ENCODE measurements at places on chromosomes 4 and X.
A peak's percentile ranks its signal among the peaks of the same experiment; 100 is the strongest.

DNA sequence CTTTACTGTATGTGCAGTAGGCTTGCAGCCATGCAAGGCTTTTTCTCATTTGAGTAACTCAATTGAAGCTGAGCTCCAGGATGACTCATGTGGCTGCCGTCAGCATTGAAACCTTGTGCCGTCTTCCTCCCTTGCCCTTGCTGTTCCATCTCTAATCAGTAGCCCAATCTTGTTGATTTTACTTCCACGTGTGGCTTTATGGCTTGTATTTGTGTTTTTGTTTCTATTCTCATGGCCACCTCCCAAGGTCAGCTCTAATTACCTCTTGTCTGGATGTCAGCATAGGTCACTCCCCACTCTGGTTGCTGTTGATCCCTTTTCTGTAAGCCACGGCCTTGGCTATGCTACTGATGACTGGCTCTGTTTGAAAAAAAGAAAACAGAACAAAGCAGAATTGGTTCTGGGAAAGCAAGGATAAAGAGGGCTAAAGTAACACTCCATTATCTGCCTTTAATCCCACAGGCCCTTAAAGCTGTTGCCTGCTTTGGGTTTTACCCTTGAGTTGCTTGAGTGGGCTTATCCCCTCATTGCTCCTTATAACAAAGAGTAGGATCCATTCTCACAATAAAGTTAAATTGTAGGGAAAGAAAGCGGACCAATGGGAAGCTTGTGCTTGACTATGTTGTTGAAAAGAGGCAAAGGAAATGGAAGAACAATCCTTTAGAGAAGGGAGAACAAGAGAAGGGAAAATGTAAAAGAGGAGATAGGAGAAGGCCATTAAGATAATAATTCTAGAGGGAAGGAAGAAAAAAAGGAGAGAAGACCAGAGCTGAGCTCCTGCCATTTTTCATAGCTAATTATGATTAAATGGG lies 173.9 kb upstream of the PGRMC2 start:
- no peak for DNase-seq

DNA sequence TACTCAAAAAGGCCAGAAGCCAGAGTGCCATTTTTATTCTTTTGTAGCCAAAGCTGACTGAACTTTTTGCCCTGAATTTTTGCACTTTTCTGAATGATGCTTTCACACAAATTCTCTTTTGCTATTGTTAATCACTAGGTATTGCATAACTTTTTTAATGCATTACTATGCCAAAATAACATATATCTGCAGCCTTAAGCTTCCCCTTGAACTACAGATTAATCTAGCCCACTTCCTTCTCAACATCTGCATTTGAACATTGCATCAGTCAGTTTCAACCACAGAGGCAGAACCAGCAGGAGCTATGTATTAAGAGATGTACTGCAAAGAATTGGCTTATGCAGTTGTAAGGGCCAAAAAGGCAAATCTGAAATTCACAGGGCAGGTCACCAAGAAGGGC lies 197.6 kb upstream of the GYPA start:
- no peak for DNase-seq

DNA sequence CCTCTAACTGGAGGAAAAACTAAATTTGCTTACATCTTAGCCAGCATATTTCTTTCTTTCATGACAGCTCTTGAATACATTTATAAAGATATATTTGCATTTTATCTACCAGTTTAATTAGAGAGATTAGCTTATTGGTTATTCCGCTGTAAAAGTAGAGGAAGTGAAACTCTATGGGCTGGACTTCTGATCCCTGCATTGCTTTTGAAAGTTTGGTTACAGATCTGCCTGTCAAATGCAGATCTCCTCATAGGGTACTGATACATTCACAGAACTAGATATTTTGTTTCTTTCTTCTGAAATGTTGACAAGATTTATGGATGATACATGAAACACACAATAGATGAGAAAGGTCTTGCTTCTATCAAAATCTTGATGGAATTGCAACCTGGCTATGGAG lies 581.4 kb upstream of the AADAT start:
- DNase-seq, result no peak

DNA sequence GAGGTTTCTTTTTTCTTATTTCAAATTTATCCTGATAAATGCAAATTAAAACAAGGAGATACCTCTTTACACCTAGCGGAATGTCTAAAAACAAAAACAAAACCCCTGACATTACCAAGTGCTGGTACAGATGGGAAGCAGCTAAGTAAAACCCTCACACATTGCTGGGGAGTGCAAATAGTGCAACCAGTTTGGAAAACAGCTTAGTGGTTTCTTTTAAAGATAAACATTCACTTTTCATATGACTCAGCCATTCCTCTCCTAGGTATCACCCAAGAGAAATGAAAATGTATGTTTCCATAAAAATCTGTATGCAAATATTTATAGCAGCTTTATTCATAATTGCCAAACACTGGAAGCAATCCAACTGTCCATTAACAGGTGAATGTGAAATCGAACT lies 84.1 kb upstream of the HELT start:
- no peak for DNase-seq

GRCh38 chrX:29518100-29518499 lies 697.3 kb upstream of the MAGEB2 start:
- no peak for DNase-seq

GRCh38 chr4:129623233-129623875 lies 527.4 kb downstream of the C4orf33 start:
- DNase-seq, result no peak

DNA sequence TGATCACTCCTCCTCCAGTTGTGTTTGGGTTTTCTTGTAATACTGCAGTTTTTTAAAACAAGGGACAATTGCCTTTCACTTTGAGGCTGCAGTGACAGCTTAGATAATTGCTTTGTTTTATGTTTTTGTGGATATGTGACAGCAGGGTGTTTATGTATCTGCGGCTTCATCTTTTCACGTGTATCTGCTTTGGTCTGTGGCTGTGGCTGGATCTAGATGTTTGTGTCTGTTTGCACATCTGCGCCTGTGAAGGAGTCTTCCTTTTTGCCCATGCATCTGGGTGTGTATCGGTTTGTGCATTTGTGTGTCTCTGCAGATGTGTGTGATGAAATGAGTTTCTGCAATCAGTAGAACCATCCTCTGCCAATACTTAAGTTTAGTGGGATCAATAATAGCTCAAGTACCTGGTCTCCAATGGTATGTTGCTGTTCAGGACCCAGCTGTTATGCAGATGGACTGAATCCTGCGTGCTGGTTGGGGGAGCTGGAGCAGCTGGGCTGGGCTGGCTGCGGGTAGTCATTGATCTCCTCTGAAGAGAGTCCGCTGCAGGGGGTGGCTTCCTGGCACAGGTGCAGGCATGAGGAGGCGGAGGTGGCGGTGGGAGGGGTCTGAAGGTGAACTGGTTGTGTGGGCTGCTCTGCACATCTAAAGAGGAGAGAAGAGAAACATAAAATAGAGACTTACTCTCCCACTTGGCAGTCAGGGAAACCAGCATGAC lies 390.3 kb downstream of the SH2D1A start:
- DNase-seq, result peak; percentile 24

DNA sequence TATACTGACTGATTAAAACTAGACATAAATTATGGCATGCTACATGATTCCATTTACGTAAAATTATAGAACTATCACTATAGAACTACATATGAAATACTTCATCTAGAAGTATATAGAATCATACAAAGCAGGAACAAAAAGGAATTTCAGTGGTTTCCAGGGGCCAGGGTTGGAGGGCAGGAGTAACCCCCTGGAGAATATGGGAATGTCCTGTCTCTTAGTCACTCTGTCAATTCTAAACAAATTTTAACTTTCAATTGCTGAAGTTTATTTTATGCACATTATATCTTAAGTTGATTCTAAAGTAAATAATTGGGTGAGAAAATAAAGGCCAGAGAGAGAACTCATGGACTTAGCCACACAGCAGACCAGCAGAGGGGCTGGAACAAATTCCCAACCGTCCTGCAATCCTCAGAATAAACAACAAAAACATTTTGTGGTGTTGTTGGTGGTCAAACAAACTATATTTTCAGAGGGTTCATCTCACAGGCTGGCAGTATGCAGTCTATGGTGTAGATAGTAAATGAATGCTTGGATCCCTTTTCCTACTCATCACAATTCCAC lies 476.9 kb upstream of the SLIT2 start:
- no peak for DNase-seq

DNA sequence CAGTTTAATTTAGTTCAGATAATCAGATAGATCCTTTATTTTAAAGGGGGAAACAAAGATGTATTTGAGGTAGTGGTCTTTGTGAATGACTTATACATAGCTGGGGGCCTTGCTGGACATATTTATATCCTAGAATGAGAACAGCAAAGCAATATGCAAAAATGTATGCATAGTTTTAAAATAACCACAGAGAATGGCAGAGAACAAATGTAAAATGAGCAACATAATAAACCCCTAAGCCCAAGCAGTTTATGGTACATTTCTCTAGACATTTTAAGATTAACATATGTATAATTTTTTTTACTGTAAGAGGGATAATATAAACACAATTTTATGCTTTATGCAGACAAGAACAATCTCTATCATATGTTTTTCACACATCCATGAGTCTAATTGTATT lies 434.2 kb upstream of the SMIM31 start:
- no peak for DNase-seq

DNA sequence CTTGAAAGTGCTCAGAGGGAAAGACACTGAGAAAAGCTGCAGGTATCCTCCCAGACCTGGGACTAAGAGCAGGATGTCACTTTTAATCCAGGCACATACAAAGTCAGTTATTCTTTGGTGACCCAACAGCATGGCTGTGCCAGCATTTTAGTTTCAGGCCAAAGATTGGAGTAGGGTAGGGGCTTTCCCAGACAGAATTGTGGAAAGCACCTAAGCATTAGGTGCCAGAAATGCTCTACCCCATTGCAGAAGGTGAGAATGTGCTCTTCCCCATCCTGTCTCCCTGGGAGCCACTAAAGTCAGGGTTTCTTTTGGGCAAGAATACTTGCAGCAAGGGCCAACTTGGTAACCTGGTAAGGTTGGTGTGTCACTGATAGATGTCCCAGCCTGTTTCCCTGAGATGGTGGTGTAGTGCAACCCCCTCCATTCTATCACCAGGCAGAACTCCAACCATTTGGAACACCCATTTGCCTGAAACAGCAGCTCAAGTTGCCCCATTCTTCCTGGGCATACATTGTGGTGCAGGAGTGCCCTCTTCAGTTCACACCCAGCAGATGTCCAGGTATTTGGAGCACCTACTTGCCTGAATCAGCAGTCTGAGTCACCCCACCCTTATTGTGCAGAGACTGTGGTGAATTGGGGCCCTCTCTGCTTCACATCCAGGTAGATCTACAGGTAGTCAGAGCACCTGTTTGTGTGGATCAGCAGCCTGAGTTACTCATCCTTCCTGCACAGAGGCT lies 183.5 kb downstream of the ZC4H2 start:
- no peak for DNase-seq

DNA sequence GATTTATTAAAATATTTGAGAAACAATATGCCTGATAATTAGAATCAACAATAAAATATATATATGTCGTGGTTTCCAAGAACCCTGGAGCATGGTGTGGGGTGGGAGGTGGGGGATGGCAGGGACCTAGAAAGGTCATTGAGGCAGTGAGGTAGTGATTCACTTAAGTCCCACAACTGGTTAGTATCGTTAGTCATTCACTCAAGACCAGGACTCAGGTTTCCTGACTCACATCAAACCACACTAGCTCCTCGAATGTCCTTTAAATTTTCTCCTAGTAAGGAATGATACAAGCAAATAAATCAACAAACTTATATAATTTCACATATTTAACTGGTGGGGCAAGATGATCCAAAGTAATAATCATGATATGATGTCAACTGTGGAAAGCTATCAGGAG lies 158.8 kb upstream of the AADAT start:
- DNase-seq, result no peak

DNA sequence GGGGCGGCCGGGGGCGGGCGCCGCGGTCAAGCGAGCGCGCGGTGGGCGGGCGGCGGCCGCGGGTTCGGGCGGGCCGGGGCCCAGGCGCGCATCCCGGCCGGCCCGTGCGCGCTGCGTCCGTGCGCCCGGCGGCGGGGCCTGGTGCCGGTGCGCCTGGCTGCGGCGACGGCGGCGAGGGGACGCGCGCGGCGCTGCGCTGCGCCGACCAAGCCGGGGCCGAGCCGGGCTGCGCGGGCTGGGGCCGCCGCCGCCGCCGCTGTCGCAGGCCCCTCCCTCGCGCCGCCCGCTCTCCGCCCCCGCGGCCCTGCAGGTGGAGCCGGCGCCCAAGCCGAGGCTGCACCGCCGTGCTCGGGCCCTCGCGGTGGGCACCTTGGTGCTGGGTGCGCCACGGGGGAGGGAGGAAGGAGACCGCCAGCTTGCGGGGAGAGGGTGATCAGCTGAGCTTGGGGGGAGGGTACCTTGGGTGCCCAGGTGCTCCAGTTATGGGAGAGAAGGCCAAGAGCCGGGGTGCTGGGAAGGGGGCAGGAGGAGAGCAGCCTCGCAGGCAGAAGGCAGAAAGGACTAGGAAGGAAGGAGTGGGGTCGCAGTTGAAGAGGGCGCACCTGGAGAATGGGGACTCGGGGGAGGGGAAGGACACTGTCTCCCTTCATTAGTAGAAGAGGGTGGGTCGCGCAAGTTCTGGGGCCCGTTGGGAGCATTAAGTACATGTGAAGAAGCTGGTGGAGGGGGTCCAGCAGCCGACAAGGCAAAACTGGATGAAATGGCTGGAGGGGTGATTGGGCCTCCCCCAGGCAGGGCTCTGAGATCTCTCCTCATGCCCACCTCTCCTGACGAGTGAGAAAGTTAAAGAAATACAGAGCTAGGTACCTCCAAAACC lies at the start of gene PPP2R2C:
Gene PPP2R2C, minus strand, starts transcription at position 228 of the 877 bp plus-strand sequence. CDS start 385 bp downstream, outside the sequence.
- DNase-seq, result no peak

DNA sequence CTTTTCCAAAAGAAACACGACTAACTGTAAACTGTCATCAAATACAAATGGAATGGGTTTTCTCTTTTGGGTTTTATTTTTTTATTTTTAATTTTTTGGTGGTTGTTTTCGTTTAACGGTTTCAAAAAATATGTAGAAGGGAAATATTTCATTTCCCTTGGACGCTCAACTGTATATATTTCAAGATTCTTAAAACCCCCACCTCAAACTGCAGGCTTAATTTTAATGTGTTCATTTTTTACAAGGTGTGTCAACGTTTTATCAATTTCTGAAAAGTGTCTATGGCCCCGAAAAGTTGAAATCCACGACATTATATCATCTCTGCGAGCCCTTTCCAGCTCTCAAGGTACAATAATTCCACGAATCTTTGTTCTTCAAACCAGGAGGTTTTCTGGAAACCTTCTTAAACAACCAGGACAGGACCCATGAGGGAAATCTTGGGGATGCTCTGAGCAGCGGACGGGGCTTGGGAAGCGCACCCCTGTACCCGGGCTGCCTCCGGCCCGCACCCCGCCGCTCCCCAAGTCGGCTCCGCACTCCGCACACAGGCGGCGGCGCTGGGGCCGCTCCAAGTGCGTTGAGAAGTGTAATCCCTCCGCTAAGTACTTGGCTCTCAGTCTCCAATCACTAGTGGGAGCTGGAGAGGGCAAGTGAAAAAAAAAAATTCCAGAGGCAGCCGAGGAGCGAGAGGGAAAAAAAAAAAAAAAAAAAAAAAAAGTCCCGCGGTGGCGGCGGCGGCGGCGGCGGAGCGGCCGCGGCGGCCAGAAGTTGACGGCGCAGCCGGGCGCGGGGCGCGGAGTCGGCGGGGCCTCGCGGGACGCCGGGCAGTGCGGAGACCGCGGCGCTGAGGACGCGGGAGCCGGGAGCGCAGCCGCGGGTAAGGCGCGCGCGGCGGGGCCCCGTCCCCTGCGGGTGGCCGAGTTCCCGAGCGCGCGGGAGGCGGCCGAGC lies at the start of gene BMPR1B:
Gene BMPR1B, plus strand, starts transcription at position 764 of the 949 bp plus-strand sequence. CDS start 346,470 bp downstream, outside the sequence.
- no peak for DNase-seq

- no peak for DNase-seq
Observed at GRCh38 chr4:159229164-159229563, 126.3 kb downstream of the RAPGEF2 start.

All from activated gamma-delta T cell treated with anti-CD3 and anti-CD28 coated beads, Interleukin-2, amount 50 U/mL, for 16 hours (primary cell).